Activated T-helper 1 cell treated with anti-CD3 and anti-CD28 coated beads, Interleukin-12 subunit alpha, Interleukin-12 subunit beta, Interleukin-2, Interleukin-4 antibody, amounts not matched to agents 30 ng/mL and 10 ng/mL and 1 ng/mL, durations not matched to agents 14 hours and 24 hours and 36 hours (primary cell): ENCODE measurements at places on chromosomes 7 and 10. TPM values are rescaled to one million over a fixed set of nuclear protein-coding genes. Genes with fewer than 3 reads are reported as not detected.

The INMT gene
- 0.23 TPM in 1 of 2 replicates, not detected in the other for total RNA-seq

- DNase-seq: no peak
These were observed 150.3 kb upstream of the CHST15 start for GRCh38 chr10:124243702-124244121.

- no peak for DNase-seq
These were observed 71.5 kb downstream of the XPNPEP1 start for GRCh38 chr10:109851616-109852474.

DNA sequence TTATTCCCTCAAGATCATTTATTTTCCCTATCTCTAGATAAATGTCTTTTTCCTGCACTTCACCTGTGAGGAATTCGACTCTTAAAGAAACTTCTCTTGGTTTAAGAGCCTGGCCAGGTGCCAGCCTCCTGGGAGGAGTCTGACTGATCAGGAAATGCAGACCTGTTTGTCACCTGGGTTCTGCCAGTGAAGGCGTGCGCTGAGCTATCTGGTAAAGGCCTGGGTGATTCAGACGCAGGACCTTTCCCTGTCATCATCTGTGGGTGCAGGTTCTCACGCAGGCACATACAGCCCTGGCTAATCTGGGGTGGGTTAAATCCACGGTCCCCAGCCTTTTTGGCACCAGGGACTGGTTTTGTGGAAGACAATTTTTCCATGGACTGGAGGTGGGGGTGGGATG is 65.3 kb upstream of the AQP1 start:
- DNase-seq: no peak

GRCh38 chr7:33287738-33288137 is 158.4 kb downstream of the BBS9 start:
- no peak for DNase-seq

- no peak for DNase-seq
These were observed 171.9 kb downstream of the FGFR2 start for GRCh38 chr10:121426307-121426706.
